NCI-H1417 (cell line): ENCODE measurements at places on chromosomes 12 and 14.

GRCh38 chr12:89062996-89063395 lies 289.3 kb downstream of the DUSP6 start:
- DNase-seq: no peak

- no peak for DNase-seq
Observed at GRCh38 chr14:75456069-75456996, 28.5 kb downstream of the JDP2 start.

DNA sequence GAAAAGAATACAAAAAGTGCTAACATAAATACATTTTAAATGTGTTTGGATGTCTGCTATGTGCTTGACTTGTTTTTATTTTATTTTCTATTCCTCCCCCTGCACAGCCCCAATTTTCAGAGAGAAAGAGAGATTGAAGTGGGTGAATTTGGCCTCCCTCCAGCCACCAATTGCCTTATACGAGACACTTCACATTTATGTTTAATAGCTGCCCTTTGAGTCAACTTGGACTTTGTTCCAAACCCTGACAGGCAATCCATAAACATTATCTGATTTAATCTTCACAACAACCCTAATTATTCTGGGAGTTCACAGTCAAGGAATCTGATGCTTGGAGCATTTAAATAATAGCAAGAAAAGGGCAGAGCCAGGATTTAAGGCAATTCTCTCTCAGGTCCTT lies 161.7 kb downstream of the SLC15A4 start:
- peak; percentile 76 for DNase-seq

GRCh38 chr14:30114051-30114450 lies 186.4 kb upstream of the PRKD1 start:
- no peak for DNase-seq

DNA sequence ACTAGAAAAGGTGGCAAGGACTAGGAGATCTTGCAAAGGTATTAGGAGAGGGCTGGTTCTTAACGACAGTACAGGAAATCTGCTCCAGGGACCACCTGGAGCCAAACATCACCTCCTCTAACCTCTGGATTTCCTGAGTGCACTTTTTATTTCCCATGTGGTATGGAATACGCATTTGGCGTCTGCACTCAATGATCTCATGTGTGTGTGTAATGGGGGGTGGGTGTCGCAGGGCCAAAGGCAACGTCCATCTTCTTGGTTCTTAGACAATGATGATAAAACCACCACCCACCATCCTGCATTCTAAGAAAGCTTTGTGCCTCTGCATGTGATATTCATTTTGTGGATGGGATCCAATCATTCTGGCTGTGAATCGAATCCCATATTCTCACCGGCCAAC lies 68.8 kb downstream of the CLMN start:
- no peak for DNase-seq

DNA sequence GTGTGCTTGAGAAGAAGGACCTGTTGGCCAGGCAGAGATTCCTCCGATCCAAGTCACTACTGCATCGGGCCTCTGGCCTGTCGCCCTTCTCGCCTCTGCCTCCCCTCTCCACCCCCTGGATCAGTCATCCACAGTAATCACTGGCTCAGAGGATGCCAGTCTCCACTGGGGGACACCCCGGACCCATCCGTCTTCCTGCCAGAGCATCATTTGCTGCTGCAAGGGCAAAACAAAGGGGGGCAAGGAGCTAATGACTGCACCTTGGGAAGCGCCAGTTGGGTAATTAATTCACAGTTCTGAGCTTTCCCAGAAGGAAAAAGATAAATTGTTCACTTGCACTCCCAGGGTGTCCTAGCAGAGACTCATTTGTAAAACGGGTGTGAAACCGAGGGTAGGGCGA lies 215.4 kb downstream of the GLT1D1 start:
- DNase-seq: no peak

GRCh38 chr14:64971491-64971942 lies 619 bp downstream of the RAB15 start:
- DNase-seq: no peak
